NCI-H1930 (cell line): ENCODE measurements at places on chromosomes 4 and X.
A peak's percentile ranks its signal among the peaks of the same experiment; 100 is the strongest.

- no peak for DNase-seq
Measured at GRCh38 chr4:112550728-112551127, 34.7 kb upstream of the NEUROG2 start.

DNA sequence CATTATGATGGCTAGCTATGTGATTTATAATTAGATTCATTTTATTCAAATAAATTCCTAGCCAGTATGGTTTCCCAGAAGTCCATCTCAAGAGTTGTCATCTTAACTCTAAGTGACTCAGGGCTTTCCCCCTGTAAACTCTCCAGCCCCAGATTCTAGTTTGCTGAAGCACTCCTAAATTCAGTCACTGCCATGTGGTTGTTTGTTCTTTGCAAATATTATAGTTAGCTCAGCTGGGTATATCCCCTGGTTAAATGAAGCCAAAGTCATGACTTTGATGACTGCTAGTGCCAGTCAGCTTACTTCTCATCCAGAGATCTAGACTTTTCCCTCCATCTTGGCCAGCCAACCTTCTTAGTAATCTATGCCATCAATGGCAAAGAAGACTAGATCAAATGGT is 126.0 kb downstream of the GRIA3 start:
- no peak for DNase-seq

GRCh38 chr4:168919706-168920324 is 90.2 kb downstream of the CBR4 start:
- DNase-seq = no peak

- DNase-seq = peak; percentile 82
Measured at GRCh38 chrX:103687073-103687695, 685 bp upstream of the MORF4L2 start.
